CD8-positive, alpha-beta memory T cell (primary cell): ENCODE measurements at places on chromosomes 11 and 22. TPM values are rescaled to one million over a fixed set of nuclear protein-coding genes. Genes with fewer than 3 reads are reported as not detected.

- H3K36me3 ChIP-seq, result no peaks in the 10 kb centered on the region
- peaks cover 9% of the 10 kb centered on the region for H3K4me1 ChIP-seq
- no peak overlapping the region for H3K4me3 ChIP-seq
- no peak overlapping the region for H3K27ac ChIP-seq
- no peak for DNase-seq
- H3K27me3 ChIP-seq, result no peaks in the 10 kb centered on the region
Observed at GRCh38 chr11:77146261-77147035, 18.4 kb downstream of the MYO7A start.

- H3K4me1 ChIP-seq, result no peaks in the 10 kb centered on the region
- H3K27ac ChIP-seq, result no peak overlapping the region
- H3K36me3 ChIP-seq, result no peaks in the 10 kb centered on the region
- H3K4me3 ChIP-seq, result no peak overlapping the region
- H3K27me3 ChIP-seq, result no peaks in the 10 kb centered on the region
- DNase-seq, result no peak
Observed at GRCh38 chr11:116219171-116219635, 553.6 kb downstream of the BUD13 start.

DNA sequence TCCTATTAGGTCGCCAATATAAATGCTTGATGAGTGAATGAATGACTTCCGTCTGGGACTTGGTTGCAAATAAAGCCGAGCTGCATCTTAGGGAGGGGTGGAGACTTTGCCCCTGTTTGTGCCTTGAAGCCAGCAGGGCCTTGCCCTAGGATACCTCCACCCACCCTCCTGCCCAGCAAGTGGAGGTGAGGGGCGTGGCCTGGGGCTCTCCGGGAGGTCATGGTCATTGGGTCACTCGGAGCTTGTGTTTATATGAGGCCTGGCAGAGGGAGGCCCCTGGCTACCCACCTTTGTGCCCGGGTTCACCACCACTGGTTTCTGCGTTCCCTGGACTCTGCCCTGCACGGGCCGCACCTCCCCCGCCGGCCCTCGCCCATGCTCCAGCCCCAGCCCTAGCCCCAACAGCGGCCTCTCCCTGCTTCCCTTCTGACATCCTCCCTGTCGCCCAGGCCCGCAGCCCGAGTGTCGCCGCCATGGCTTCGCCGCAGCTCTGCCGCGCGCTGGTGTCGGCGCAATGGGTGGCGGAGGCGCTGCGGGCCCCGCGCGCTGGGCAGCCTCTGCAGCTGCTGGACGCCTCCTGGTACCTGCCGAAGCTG is 4.3 kb downstream of the MPST start:
- H3K27ac ChIP-seq, result no peak overlapping the region
- no peaks in the 10 kb centered on the region for H3K36me3 ChIP-seq
- no peak for DNase-seq
- no peaks in the 10 kb centered on the region for H3K27me3 ChIP-seq
- no peak overlapping the region for H3K4me3 ChIP-seq

GRCh38 chr11:32464078-32464477 is 28.7 kb upstream of the WT1 start:
- no peaks in the 10 kb centered on the region for H3K4me1 ChIP-seq
- no peak overlapping the region for H3K4me3 ChIP-seq
- H3K27me3 ChIP-seq, result no peaks in the 10 kb centered on the region
- H3K36me3 ChIP-seq, result no peaks in the 10 kb centered on the region
- DNase-seq, result no peak
- H3K27ac ChIP-seq, result no peak overlapping the region

- peaks cover 17% of the 10 kb centered on the region for H3K4me1 ChIP-seq
- no peaks in the 10 kb centered on the region for H3K27me3 ChIP-seq
- no peaks in the 10 kb centered on the region for H3K36me3 ChIP-seq
- H3K27ac ChIP-seq, result no peak overlapping the region
- H3K4me3 ChIP-seq, result no peak overlapping the region
Observed at GRCh38 chr11:77067861-77068443, 1.2 kb downstream of the CAPN5 start.

DNA sequence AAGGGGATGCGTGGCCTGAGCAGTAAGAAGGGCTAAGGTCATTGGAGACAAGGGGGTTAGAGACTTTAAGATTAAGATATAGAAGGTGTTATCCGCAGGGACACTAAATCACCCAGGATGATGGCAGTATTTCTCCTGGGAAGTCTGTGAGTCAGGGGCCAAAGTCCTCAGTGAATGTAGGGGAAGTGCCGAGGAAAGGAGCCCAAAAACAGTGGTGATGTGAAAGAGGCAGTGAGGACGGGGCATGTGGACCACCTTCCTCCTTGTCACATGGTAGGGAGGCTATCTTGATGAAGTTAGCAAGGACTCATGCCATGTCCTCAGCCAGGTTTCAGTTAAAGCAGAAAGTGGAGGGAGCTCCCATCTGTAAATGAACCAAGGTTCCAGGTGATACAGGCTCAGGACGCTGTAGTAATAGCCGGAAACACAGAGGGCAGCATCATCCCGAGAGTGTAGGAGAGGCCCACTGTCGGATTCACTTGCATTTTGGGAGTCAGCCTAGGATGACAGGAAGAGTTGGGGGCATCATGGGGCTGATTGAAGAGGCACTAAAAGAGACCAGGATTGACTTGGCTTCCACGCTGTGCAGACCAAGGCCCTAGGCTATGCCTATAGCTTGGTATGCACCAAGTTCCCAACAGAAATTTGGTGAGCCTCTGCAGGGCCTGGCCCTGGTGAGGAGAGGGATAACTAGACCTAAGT is 33.5 kb downstream of the WEE1 start:
- H3K27me3 ChIP-seq, result no peaks in the 10 kb centered on the region
- H3K27ac ChIP-seq, result no peak overlapping the region
- H3K36me3 ChIP-seq, result no peaks in the 10 kb centered on the region
- H3K4me3 ChIP-seq, result no peak overlapping the region

DNA sequence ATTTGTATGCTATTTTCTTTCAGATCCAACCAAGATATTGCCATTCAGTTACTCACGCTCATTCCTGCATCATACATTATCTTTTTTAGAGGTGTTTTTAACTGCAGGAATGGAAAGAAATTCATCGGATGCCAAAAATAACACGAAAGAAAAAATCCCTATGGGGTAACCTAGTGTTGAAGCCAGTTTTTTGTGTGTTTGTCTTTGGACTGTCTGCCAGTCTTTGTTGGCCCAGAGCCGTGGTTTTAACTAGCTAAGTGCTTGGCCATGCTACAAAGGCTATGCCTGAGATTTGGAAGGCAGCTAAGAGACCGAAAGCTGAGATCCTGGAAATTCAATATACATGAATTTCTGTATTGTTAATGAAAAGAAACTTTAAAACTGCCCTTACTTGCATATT is 309.8 kb upstream of the CNTN5 start:
- H3K27ac ChIP-seq, result no peak overlapping the region
- H3K36me3 ChIP-seq, result no peaks in the 10 kb centered on the region
- H3K27me3 ChIP-seq, result no peaks in the 10 kb centered on the region
- H3K4me3 ChIP-seq, result no peak overlapping the region

Gene MS4A3
- not detected for total RNA-seq
